ENCODE measurements at places on chromosomes 12 and 14.

DNA sequence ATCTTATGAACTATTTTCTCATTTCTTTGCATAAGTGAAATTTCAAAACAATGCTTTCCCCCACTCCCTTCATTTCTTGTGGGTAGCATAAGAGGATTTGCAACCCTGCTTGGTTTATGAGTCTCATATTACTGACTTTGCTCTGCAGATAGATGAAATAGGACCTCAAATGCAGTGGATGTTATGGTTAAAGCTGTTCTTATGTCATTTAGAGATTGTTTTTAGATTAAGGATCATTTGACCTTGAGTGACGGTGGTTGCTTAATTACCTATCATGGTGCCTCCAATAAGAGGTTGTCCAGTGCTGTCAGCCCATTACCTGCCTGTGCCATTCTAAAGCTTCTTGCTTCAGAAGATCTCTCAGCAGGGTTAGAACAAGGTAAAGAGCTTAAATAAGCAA is 351.4 kb upstream of the ATP2B1 start:
- no peak for DNase-seq

DNA sequence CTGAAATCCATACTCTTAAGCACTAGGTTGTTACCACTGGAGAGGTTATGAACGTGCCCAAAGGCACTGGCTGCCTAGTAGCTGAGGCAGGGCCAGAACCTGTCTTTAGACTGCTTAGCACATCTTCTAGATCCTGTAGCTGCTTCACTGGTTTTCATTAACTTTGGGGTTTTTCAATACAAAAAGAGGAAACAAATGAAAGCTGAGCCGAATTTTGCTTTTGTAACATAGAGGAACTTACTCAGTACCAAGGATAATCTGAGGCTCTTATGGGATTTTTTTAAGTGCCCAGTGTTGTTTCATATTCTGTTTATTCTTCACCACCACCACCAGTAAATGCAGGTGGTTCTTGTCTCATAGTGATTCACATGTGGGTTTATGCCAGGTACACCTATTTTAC is 396.1 kb downstream of the RAD51B start:
- DNase-seq: no peak

DNA sequence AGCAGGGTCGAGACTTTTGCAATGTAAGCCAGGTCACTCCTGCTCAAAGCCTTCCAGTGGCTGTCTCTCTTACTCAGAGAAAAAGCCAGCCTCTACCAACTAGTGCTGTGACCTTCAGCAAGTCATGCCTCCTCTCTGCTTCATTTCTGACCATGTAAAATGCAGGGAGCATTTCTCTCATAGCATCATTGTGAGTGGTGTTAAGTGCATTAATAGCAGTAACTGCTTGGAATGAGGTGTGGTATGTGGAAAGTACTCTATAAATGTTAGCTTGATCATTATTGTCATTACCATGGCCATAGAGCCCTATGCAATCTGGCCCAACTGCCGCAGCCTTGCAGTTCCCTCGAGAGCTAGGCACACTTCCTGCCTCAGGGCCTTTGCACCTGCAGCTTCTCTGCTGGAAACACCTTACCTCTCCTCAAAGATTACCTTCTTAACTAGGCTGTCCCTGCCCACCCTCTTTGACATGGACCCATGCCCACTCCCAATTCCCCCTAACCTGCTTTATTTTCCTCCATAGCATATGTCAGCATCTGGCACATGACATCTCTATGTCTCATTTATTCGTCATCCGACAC is 10.9 kb downstream of the PLEKHD1 start:
- no peak for DNase-seq

DNA sequence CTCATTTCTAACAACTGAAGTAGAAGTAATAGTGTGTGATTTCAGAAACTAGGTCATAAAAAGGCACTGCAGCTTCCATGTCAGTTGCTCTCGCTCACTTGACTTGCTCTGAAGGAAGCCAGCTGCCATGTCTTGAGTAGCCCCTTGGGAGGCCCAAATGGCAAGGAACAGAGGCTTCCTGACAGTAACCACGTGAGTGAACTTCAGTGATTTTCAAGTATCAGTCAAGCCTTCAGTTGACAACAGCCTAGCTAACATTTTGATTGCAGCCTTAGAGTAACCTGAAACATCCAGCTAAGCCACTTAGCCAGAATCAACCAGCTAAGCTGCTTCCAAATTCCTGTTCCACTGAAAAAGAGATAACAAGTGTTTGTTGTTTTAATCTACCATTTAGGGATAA is 26.7 kb downstream of the TOGARAM1 start:
- no peak for DNase-seq

GRCh38 chr12:132881818-132882217 is 5.6 kb downstream of the CHFR start:
- no peak for DNase-seq

DNA sequence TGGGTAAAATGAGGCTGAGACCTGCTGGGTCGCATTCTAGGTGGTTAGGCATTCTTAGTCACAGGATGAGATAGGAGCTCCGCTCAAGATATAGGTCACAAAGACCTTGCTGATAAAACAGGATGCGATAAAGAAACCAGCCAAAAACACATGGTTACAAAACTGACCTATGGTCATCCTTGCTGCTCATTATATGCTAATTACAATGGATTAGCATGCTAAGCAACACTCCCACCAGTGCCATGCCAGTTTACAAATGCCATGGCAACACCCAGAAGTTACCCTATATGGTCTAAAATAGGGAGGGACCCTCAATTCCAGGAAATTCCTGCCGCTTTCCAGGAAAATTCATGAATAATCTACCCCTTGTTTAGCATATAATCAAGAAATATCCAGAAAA is 132.4 kb downstream of the BRMS1L start:
- no peak for DNase-seq

- DNase-seq: no peak
Measured at GRCh38 chr14:83096092-83096491, 1562.4 kb upstream of the SEL1L start.
